Activated naive CD4-positive, alpha-beta T cell treated with anti-CD3 and anti-CD28 coated beads, Interleukin-2, amount 10 ng/mL, durations not matched to agents 7 days and 5 days (primary cell): ENCODE measurements at places on chromosomes 3 and 15.

DNA sequence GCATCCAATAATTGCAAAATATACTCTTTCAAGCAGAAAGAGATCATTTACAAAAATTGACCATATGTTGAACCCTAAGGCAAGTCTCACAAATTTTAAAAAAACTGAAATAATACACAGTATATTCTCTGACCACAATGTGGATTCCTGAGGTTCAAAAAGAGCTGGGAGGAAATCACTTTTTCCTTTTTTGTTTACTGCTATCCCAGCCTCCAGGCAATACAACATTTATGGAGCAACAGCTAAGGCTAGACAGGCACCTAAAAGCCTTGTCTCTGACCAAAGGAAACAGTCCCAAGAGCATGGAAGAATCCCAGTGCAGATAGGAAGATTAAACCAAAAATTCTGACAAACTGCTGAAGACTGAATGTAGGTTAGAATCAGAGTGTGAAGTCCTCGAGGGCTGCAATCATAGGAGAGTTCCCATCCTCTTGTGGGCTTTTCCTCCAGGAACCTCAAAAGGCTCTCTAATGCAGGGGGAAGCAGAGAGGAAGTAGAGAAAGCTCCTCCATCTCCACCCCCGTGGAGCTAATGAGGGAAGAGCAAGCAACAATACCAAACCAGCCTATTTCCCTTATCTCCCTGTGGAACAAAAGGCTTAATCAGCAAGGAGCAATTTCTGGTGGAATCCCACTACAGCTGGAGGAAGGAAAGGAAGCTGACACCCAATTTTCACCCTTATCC is 57.0 kb downstream of the TMCC1 start:
- no peak for DNase-seq

- DNase-seq, result peak; percentile 47
These were observed 40.1 kb downstream of the OXNAD1 start for GRCh38 chr3:16305111-16305541.

- no peak for DNase-seq
These were observed 19.3 kb upstream of the RAB6B start for GRCh38 chr3:133914839-133915600.

DNA sequence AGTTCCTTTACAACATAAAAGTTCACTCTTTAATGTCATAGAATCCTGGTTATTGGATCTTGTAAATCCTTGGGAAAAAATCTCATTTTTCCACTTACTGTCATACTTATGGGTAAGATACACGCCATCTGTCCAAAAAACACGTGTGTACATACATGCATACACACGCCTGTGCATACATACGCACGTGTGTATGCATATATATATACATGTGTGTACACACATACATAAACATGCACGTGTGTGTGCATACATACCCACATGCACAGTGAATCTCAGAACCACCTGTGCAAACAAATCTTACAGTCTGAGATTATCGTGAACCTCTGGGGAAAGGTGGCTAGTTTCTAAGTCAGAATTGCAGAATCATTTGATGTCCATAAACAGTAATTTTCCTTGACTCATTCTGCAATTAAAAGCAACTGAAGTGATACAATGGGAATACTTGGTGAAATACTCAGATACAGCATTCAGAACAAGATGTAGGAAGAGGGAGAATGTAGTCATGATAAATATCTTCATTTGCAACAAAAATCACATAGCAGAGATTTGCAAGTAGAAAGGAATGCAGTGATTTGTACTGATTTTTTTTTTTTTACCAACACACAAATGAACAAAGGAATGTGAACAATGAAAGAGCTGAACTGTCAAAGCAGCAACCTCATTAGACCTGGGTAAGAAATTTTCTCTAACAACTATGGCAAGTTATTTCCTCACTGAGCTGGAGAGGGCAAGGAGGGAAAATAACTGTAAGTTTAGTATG is 160.6 kb upstream of the POU1F1 start:
- DNase-seq, result no peak

GRCh38 chr3:85851071-85851470 is 892.3 kb downstream of the CADM2 start:
- no peak for DNase-seq

GRCh38 chr3:112333002-112333380 is at the start of gene CD200:
TSS of gene CD200 (plus strand) at chr3:112333156. CDS start at chr3:112333213, 57 bp downstream.
- peak; percentile 72 for DNase-seq

DNA sequence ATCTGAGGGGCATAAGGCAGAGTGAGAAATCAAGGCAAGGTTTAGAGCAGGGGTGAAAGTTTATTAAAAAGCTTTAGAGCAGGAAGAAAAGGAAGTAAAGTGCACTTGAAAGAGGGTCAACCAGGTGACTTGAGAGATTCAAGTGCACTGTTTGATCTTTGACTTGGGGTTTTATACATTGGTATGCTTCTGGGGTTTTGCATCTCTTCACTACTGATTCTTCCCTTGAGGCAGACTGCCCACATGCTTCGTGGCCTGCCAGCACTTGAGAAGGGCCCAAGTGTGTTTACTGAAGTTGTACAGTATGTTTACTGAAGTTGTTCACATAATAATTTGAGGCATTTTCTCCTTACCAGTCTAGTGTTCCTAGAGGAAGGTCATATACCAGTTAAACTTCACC is 367.0 kb upstream of the UBE2E2 start:
- no peak for DNase-seq

- DNase-seq, result no peak
These were observed 207.6 kb upstream of the MDFIC2 start for GRCh38 chr3:70519913-70520659.

GRCh38 chr15:88833731-88834100 is 30.5 kb downstream of the ACAN start:
- DNase-seq, result no peak

DNA sequence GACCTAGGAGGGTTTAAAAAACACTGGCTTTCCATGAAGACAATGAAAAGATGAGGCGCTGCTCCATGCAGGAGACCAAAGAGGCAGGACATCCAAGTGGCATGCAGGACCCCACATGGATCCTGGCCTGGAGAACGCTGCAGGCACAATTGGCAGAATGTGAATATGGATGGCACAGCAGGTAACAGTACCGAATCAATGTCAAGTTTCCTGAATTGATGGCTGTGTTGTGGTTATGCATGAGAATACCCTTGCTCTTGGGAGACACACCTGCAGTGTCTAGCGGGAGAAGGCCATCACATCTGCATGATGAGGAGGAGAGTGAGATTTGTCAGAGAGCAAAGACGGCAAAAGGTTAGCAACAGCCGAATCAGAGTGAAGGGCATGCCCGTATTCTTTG is 74.3 kb upstream of the SEC13 start:
- DNase-seq, result no peak
